ENCODE measurements at places on chromosomes 5 and 9.
A peak's percentile ranks its signal among the peaks of the same experiment; 100 is the strongest.

GRCh38 chr5:135880278-135880677 is 15.4 kb downstream of the IL9 start:
- no peak for DNase-seq

- DNase-seq = no peak
Measured at GRCh38 chr5:108344103-108344822, 37.6 kb downstream of the FBXL17 start.

DNA sequence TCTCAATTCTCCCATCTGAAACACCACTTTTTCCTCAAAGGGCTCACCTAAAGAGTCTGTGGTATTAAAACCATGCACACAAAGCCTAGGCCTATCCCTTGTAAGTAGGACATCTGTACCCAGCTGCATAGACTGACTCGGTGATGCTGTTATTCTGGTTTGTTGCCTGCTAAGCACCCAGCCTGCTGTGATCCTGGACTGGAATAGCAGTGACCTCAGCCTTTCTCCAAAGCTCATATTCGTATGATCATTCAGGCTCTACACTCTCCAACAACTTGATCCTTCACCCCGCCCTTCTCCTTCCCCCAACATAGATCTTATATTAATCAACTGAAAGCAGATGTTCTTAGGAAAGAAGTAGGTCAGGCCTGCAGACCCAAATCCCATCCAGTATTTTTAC is 81.4 kb upstream of the WWC1 start:
- no peak for DNase-seq

DNA sequence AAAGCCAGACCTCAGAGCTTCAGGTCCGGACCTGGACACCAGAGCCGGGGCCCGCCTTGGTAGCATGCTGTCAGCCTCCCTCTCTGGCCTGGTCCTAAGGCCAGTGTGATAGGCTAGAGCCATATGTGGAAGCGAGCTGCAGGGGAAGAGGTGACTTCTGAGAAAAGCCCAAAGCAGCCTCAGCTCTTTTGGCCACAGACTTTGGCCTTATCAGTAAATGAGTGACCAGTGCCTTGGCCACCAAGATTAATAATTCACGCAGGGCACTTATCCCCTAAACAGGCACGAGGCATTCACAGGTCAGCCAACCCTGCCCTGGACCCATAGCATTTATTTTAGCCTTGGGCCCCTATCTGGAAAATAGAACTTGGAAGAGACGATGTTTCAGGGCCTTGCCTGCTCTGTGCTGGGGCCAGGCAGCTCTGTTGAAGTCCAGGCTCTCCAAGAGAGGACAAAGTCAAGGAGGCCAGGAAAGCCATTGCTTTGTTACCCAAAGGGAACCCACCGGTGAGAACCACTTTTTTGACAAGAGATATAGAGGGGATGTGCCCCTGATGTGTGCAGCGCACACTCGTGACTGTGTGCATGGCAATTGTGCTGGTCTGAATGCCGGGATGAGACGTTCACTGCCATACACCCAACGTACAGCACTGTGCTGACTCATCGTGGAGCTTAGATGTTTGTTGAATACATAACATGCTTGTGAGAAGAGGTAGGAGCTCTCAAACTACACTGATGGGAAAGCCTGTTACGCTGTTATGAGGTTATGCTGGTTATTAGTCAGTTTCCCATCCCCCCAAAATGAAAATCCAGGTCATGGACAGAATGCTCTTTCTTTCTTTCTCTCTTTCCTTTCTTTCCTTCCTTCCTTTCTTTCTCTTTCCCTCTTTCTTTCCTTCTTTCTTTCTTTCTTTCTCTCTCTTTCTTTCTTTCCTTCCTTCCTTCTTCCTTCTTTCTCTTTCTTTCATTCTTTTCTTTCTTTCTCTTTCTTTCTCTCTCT is 5.0 kb upstream of the SLC34A1 start:
- peak; percentile 90 for DNase-seq

DNA sequence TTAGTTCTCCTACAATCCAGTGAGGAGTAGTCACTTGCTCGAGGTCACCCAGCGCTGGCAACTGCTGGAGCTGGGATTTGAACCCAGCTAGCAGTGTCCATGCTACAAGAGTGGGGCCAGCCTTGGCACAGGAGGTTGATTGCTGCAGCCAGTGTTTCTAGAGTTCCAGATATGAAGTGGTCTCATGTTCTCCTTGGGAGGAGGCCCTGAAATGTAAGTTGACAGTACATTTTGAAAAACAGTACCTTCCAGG is 802 bp downstream of the CCDC107 start:
- DNase-seq = no peak

DNA sequence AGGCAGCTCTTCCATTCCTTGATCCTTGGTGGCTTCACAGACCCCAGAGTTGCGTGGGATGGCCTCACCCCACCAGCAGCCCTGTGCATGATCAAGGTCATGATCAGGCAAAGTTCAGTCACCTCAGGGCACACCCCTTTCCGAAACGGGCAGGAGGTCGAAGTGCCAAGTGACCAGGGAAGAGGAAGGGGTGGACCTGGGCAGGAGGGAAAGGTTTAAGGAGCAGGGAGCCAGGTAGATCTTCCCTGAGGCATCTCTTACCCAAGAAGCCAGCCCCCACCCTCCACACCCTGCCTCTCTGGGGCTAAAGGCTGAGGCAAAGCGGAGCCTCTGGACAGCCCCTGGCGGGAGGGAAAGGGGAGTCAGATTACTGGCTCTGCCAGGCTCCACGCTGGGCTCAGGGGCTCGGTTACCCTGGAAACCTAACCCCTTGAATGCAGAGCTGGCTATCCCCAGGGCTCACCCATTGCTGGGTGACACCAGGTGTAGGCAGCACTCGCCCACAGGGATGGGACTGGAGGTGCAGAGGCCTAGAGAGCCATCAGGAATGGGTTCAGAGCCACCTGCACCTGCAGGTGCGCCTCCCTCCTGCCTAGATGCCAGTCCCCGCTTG is 3.6 kb downstream of the MGAT4B start:
- DNase-seq = no peak

- DNase-seq = no peak
Measured at GRCh38 chr9:119224431-119224830, 144.8 kb downstream of the BRINP1 start.

DNA sequence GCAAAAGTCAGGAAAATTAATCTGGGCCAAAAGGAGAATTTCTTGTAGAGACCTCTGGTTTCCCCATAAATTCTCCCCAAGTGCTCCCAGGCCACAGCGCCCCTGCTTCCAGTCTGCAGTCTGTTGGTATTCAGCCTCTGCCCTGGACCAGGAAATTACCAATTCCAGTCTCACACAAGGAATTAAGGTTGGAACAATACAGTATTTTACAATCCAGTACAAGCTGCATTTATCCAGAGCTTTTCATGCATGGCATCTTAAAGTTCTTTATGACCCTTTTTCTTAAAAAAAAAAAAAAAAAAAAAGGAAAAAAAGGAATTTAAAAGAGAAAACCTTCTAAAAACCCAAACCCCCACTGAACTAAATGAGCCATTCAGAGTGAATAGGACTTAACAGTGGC is 139.6 kb upstream of the RANBP3L start:
- no peak for DNase-seq

DNA sequence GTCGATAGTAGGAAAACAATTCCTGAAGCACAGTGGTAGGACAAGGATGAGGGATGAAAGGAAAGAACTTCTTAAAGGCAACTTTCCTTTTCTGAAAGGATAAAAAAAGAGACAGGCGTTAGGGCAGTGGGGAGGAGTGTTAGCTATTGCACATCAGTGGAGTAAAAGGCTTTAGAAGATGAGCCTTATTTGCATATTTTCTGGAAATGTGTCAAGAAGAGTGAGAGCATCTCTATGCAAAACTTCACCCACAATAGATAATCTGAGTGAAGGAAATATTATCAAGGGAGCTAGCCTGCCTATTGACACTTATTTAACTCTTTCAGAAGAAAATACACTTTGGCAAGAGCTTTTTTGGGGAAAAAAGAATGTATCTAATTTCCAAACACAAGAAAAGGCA is 151.6 kb downstream of the MACIR start:
- DNase-seq = no peak

DNA sequence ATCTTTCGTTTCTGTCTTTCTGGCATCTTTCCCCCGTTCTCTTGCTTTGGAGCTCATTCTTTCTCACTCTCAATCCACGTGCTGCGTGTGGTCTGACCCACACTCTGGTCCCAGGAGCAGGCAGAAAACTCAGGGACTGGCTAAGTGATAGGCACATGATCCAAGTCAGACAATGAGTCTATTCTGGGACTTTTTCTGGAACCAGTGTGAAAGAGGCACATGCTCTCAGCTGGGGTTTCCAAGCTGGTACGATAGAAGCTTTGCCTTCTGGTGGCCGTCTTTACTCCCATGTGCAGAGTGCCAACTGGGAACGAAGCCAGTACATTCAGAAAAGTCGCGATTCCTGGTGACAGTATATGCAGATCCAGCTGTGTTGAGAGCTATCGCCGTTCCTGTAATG is 94.4 kb downstream of the PDZD2 start:
- no peak for DNase-seq

GRCh38 chr9:125655691-125656410 is 51.2 kb downstream of the MAPKAP1 start:
- peak; percentile 67 for DNase-seq

- peak; percentile 24 for DNase-seq
Measured at GRCh38 chr9:96293498-96294158, 8.3 kb downstream of the HSD17B3 start.

DNA sequence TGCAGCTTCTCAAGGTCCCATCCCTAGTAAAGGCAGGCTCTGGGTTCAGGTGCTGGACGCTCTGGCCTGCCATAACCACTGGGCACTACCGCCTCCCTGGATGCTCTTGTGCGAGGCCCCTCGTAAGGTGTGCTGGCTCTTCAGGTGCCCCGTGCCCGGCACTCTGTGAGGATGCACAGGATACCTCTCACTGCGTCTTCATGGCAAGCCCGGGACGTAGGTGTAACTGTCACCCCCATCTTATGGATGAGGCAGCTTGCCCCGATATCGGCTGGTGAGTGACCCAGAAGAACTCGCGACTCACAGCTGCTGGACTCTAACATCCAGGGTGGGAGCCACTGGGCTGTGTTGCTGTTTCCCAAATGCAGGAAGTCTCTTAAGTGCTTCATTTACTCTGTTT is 79.0 kb downstream of the GTF3C4 start:
- DNase-seq = no peak

DNA sequence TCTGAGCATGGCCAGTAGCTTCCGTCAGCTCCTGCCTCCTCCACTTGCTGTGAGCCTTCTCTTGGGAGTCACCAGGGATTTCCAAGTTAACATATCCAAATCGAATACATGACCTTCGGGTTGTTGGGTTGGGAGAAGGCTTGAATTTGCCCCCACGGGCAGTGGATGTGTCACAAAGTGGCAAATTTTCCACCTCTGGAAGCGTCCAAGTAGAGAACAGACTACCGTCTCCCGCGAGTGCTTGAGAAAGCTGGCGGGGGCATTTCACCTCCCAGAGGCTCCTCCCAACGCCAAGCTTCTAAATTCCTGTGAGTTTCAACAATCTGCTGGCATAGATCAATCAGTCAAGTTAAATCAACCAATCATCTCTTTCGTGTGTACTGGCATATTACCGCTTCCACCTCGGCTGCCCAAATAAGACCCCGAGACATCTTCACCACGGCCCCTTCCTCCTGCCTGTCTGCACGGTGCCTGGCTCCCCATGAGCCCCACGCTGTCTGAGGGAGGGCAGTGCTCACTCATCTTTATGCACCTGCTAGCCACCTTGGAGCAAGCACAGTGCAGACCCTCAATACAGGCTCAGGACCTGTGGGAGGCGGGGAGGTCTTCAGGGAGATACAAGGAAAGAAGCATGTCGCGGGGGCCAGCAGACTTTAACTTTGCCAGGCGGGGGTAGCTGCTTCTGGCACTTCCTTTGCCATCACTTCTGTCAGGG is 79.1 kb downstream of the MRPL36 start:
- DNase-seq = no peak

DNA sequence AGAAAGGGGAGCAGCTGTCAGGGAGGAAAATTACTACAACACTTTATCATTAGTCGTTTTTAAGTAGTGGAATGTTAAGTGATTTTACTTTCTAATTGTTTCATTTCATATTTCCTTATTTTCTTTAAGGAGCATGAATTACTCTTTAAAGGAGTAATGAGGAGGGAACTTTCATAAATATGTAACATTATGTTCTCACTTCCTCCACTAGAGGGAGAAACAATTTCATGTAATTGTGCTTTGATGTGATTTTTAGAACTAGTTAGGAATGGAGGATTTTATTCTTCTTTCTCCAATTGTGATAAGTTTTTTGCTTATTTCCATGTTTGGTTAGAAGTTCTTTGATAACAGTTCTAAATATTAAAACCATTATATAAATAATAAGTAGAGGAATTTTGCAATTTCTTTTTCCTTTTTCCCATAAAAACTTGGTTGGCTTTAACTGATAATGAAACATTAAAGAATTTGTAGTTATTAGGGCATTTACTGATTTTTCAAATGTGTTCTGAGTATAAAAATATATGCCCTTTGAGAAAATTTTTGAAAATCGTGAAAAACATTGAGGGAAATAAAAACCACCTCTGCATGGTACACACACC is 25.6 kb downstream of the CEP78 start:
- DNase-seq = peak; percentile 14

GRCh38 chr5:132394667-132395259 is 25.3 kb downstream of the SLC22A5 start:
- no peak for DNase-seq

- no peak for DNase-seq
Measured at GRCh38 chr9:120541921-120542320, 38.0 kb downstream of the CDK5RAP2 start.

- DNase-seq = no peak
Measured at GRCh38 chr9:14158136-14158813, 155.7 kb downstream of the NFIB start.

GRCh38 chr9:123434619-123435240 is 78.7 kb downstream of the CRB2 start:
- DNase-seq = no peak

- no peak for DNase-seq
Measured at GRCh38 chr9:120438836-120439546, 141.0 kb downstream of the CDK5RAP2 start.

- DNase-seq = no peak
Measured at GRCh38 chr9:89667726-89668125, 62.9 kb downstream of the GADD45G start.

DNA sequence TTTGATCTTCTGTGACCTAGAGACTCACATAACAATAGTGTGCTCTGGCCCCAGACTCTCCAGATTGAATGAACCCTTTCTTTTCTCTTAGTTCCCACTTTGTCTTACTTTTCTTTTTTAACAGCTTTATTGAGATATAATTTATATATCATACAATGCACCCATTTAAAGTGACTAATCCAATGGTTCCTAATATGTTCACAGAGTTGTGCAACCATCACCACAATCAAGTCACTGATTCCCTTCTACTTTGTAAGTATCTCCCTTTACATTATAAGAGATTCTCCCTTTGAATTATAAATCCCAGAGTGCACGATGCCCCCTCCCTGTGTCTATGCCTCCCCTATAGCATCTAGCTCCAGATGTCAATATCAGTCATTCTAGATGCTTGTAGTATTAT is 172.4 kb downstream of the HINT1 start:
- no peak for DNase-seq

- peak; percentile 72 for DNase-seq
Measured at GRCh38 chr5:126917918-126918614, 112.3 kb downstream of the MARCHF3 start.

Measured in astrocyte (in vitro differentiated cells and primary cell).